Hindlimb muscle (tissue), 1 donor: ENCODE measurements at places on chromosomes 2 and 18. TPM values are rescaled to one million over a fixed set of nuclear protein-coding genes. Genes with fewer than 3 reads are reported as not detected.
A peak's percentile ranks its signal among the peaks of the same experiment; 100 is the strongest.

DNA sequence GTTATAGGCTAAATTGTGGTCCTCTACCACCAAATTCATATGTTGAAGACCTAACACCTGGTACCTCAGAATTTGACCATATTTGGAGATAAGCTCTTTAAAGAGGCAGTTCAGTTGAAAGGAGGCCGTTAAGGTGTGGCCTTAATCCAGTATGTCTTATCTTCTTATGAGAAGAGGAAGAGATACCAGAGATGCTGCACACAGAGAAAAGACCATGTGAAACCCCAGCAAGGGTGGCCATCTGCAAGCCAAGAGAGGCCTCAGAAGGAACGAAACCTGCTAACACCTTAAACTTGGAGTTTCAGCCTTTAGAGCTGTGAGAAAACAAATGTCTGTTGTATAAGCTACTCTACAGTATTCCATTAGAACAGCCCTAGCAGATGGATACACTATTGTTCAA lies 528.1 kb upstream of the DCC start:
- no peak for DNase-seq

- DNase-seq, result no peak
These were observed 555.5 kb downstream of the ARHGAP15 start for GRCh38 chr2:143684551-143685320.

DNA sequence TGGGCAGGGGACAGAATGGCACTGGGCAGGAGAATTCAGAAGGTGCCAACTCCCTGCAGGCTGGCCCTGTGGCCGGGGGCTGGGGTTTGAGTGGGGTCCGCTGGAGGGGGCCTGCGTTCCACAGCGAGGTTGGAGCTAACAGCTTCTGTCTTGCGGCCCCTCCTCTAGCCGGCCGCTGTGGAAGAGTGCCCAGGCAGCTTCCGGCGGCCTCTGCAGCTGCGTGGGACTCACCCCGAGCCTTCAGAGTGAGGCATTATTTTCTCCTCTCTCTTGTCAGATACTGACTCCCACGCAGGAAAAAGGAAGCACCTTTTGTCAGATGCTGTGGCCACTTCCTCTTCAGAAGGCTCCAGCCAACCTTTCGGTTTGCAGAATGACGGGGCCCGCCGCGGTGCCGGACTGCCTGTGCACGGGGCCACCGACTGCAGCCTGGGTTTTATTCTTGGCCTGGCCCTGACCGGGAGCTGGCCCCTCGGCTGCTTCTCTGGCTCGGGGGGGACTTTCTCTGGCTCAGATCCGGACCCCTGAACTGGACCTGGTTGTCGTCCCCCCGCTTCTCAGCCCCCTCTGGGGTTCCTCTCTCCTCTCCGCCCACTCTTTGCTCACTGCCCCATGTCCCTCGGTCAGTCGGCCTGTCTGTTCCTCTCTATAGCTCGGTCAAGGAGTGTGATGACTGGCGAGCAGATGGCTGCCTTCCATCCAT lies 40.1 kb downstream of the ARHGAP25 start:
- peak; percentile 61 for DNase-seq

DNA sequence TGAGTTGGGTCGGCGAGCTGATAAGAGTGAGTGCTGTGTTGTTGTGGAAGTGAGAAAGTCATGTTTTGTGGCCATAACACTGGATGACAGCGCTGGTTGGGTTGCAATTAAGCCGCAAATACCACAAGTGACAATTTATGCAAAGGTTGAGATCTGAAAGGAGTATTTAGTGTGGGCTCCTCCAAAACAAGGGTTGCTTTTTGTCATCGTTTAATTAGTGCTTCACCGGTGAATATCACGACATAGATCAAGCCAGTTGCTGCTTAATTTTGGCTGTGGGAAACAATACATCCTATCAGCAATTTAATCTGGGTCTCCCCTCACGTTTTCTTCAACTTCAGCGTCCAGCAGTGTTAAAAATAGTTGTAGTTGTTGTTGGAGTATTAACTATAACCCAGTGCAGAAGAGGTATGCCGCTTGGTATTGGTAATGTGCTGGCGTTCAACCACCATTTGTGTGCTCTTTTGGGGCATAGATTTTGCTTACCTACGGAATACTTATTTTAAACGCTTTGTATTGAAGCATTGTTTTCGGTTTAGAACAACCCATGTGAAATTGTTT lies 662 bp downstream of the ACVR2A start:
- peak; percentile 11 for DNase-seq

GRCh38 chr2:192437653-192438052 lies 242.9 kb upstream of the TMEFF2 start:
- DNase-seq, result no peak

DNA sequence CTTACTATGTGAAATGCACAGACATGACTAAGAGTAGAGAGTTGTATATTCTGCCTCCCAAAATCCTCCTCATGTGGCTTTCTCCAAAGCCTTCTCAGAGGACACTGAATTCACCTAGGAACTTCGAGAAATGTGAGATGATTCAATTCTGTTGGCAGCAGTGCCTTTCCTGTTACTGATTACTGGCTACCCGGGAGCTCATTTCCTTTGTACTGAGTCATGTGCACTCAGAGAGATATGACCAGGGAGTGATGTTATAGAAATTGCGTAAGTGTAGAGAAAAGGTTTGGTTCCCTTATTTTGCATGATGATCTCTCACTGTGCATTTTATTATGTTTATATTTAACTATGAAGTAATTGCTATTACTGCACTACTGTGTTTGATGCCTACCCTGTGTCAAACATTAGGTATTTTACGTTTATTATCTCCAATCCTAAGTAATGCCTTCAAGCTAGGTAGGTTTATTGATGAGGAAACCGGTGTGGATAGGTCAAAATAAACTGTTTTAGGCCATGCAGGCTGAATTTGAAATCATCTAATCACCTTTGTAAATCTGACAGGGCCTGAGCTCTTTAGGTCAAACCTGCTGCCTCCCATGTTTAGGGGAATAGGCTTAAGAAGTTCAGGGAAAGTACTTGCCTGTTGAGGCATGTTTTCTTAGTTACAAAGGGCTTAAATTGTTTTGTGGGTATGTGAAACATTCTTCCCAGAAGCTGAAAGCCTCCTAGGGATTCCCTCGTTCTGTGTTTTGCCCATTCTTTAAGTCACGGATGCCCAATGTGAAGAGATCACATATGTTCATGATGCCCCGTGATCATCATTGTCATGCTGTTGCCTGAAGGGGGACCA lies 86.8 kb downstream of the FMNL2 start:
- DNase-seq, result no peak

- DNase-seq, result no peak
These were observed 3.1 kb downstream of the SLC38A11 start for GRCh38 chr2:164952057-164952702.

DNA sequence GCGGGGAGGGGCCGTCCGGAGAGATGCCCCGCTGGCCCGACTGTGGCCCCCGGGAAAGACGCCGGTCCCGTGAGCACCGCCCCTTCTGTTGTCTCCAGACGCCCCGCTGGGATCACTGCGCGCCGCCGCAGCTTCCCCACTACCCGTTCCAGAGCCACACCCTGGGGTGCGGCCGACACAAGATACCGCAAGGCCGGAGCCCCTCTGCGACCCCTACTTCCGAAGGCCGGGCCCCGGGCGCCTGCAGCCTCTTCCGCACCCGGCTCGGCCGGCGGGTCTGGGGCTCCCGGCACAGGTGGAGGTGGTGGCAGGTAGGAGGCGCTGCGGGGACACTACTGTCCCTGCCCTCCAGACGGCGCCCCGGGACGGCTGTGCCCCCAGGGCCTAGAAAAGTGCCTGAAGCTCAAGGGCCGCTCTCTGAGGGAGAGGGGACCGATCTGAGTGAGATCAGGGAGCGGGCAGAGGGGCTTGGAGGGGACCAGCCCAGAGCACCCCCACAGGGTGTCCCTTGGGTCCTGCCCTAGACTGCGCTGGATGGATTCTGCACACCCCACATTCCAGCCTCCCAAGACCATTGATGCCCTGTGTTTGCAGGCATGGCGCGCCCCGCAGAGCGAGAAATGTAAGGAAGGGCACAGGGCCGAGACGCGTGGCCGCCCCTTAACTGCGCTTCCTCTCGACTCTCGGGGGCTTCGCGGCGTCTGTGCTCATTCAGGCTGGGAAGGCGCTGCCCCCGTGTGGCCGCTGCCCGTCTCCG lies 80.0 kb downstream of the GFPT1 start:
- peak; percentile 92 for DNase-seq

DNA sequence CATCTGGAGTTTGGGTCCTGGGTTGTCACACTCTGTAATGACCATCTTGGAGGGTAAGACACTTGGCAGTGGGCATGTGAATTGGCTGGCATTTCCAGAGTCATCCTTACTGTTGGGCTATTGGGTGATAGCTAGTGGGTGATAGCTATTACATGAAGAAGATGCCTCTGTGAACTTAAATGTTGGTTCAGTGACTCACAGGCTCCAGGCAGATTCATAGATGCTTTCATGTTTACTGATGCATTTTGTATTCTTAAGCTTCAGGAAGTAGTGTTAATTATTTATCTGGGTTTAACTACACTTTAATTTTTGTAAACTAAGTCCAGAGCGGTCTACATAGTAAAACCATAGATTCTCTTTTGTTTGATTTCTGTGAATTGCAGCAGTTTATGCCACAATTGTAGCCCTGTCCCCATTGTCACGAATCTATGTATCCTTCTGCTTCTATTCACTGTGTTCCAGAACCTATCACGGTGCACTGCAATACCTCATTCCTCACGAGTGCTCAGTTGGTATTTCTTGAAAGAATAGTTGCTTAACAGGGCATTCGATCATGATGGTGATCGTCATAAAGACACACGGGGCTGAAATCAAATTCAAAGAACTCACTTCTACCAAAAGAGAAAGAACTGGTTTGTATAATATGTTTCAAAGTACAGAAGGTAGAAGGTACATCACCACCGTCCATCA lies 79.7 kb downstream of the GBX2 start:
- no peak for DNase-seq

DNA sequence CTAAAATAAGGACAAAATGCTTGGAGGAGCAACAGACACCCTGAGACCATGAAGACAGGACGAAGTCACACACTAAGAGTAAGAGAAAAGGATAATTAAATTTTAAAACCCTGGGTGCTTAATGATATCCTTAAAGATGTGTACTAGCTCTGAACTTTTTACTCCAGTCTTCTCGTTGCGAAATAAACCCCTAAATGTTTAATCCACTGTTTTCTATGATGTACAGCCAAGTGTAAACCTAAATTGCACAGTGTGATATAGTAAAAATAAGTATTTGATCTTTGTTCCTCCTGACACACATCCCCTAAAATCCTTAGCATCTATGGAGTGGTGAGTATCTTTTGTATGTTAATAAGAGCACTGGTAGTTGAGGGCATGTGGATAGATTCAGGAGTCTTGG lies 157.5 kb upstream of the PKDCC start:
- no peak for DNase-seq

GRCh38 chr2:10891848-10892247 lies 19.9 kb upstream of the KCNF1 start:
- no peak for DNase-seq

GRCh38 chr2:61165946-61166345 lies 4.0 kb downstream of the C2orf74 start:
- DNase-seq, result no peak

DNA sequence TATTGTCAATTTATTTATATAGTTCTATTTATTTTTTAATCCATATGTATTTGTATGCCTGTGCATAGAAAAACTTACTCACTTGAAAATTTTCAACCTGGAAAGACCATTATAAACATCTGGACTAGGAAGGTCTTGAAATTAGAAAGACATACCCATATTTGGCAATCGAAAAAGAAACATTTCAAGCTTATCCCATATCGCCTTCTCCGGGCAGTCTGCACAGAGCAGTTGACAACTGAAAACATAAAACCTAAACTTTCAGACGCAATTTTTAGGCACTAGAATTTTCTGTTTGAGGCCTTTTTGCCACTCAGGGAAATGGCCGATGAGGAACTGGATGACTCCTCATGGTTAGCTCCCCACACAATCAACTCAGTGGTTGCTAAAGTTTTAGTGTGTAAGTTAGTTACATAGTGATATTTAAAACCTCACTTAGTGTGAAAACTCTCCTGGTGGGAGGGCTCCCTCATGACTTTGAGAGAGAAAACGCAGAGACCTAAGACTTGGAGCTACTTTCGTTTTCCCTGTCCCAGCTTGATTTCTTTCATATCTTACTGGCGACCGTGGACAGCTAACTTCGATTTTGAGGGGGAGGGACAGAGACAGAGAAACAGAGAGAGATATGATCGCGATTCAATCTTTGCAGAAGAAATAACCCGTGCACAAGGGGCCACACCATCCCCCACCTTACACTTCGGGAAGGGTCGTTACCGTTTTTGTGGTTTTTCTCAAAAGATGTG lies 3.2 kb upstream of the HOXD12 start:
- no peak for DNase-seq

DNA sequence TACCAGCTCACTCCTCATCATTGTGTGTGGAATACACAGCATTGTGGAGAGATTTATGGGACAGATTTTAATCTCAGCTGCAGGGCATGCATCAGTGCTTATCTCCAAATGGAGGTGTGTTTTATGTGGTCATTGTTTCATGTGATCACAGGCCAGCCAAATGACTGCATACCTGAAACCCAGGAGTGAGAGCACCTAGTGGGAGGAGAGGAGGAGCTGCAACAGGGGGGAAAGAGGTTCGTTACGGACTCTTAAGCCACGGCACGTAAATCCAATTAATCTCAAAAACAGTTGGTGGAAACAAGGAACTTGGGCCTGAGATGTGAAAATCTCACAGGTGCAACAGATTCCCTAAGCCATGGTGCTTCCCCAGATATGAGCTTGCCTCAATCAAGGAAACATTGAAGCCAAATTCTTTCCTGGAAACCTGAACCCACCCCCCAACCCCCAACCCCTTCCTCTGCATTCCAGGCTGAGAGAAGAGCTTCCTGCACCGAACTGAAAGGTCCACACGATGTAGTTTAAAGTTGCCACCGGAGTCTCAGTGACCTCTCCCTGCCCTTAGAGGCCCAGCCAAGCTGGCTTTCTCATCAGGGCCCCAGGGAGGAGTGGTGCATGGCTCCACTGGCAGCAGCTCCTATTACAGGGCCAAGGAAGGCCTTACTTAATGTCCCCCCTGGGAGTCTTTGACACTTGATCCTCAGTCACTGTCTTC lies 167.4 kb downstream of the C1D start:
- no peak for DNase-seq

DNA sequence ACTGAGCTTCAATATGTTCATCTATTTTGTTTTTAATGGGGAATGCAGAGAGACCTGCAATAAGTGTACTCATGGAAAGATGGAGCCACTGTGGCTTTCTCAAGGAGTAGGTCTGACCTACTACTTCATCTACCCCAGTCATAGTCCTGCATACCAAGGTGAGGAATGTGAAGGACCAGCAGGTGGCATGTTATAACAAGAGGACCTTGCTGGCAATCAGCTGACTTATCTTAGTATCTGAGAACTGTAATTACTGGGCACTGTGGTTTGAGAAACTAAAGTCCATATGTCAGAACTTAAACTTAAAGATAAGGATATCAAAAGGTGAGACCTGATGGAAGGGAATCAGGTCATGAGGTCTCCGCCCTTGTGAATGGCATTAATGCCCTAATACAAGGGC lies 1104.2 kb downstream of the BCL11A start:
- DNase-seq, result no peak

The ACMSD gene
- 0.34 TPM for polyA plus RNA-seq

The KATNAL2 gene
- 12.8 TPM for polyA plus RNA-seq

The RNF138 gene
- 23.8 TPM for polyA plus RNA-seq
